Activated CD4-positive, alpha-beta T cell treated with anti-CD3 and anti-CD28 coated beads, Interleukin-2, Interleukin-4, amounts not matched to agents 100 ng/mL and 50 ng/mL, durations not matched to agents 16 hours and 8 hours (primary cell): ENCODE measurements at places on chromosomes 7 and 10.
A peak's percentile ranks its signal among the peaks of the same experiment; 100 is the strongest.

GRCh38 chr7:13988731-13989125, 738 bp downstream of the ETV1 start:
- DNase-seq, result no peak

GRCh38 chr10:59362959-59363381, 621 bp upstream of the FAM13C start:
- DNase-seq, result no peak

- no peak for DNase-seq
Measured at GRCh38 chr10:31954410-31955191, 26.0 kb upstream of the ARHGAP12 start.

DNA sequence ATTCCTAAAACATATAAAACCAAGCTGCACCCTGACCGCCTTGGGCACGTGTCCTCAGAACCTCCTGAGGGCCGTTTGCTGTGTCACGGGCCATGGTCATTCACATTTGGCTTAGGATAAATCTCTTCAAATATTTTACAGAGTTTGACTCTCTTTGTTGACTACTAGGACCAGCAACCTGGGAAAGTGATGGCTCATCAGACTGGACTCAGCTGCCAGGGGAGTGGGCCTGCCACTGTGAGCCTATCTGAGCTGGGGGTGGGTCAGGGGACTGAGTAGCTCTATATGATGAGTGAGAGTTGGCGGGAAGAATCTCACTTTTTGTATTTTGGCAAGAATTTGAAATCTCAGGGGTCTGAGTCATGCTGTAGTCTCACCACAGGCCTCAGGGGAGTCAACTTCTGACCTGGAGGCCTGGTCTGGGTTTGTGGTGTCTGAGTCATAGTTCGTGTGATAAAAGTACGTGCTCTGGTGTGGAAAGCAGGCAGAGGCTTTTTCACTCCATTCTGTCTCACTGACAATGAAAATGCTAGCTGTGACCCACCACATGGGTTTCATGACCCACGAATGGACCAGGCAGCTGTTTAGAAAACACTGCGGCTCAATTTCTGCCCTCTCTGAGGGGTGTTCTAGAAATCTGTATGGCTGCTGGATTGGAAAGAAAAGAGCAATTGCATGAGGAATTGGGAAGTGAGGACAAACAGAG, 4.2 kb upstream of the UPP1 start:
- DNase-seq, result peak; percentile 93

DNA sequence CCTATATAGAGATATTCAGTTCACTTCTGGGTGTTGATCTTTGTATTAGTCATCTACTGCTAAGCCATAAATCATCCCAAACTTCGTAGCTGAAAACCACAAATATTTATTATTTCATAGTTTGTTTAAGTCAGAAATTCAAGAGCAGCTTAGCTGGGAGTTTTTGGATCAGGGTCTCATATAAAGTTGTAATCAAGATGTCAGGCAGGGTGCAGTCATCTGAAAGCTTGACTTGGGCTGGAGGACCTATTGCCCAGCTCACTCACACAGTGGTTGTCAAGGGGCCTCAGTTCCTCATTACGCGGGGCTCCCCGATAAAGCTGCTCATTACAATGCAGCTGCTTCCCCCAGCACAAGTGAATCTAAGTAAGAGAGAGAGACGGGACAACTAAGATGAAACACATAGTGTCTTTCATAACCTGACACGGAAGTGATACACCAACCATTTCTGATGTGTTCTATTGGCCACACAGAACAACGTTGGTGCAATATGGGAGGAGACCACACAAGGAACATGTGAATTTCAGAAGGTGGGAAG, 15.7 kb downstream of the PPP1R3C start:
- no peak for DNase-seq

DNA sequence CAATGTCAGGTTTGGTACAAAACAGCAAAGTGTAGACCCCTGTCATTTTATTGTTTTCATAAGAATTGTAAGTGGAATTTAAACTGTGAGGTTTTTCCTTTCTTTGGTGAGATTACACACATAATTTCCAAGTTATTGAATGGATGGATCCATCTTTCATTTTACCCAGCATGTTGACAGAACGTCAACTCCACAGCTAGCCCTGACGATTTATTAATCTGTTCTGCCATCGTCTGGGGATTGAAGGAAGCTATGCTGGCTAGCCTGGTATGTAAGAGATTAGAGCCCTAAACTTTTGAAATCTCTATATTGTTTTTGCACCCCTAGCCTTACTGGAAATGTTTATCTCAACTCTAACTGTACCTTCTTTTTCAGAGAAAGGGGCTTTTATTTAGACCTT, 8.6 kb downstream of the WNT16 start:
- no peak for DNase-seq

- no peak for DNase-seq
Measured at GRCh38 chr7:69122953-69123352, 475.3 kb upstream of the AUTS2 start.

DNA sequence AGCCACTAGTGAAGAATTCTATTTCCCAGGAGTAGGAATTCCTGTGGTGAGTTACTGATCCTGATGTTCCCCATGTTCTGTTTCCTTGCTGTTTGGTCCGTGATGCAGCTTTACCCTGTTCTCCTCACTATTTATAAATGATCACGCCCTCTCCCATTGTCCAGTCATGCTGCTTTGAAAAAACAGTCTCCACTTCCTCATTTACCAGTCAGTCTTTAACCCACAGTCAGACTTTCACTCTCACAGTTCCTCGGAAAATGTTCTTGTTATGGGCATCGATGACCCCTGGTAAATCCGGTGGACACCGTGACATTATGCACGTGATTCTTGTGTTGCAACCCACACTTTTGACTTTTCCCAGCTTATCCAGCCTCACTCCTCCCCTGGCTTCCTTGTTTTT, 14.4 kb downstream of the SCIN start:
- no peak for DNase-seq
